ENCODE measurements at places on chromosomes 3 and 15.

DNA sequence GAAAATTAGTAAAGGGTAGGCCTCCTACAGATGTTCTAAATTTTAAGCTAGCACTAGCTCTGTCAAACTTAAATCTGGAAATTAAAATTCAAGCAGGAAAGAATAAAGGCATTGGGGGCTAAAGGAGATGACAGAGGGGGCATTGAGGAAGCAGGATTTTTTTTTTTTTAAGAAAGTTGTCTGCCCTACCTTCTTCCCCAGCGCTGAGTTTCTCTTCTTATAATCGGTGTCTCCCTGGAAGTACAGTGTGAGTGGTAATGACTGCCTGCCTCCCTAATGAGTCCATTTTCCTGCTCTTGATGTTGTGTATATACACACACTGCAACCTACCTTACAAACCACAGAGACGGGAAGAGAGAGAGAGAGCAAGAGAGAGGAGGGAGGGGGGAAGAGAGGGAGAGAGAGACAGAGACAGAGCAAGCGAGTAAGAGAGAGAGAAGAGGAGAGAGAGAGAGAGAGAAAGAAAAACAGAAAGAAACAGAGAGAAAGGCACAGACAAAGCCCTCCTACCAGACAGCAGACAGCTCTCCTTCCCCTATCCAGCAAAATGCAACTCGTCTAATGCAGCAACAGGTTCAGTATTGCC is 47.0 kb downstream of the ZBTB20 start:
- peak; percentile 20 for DNase-seq

DNA sequence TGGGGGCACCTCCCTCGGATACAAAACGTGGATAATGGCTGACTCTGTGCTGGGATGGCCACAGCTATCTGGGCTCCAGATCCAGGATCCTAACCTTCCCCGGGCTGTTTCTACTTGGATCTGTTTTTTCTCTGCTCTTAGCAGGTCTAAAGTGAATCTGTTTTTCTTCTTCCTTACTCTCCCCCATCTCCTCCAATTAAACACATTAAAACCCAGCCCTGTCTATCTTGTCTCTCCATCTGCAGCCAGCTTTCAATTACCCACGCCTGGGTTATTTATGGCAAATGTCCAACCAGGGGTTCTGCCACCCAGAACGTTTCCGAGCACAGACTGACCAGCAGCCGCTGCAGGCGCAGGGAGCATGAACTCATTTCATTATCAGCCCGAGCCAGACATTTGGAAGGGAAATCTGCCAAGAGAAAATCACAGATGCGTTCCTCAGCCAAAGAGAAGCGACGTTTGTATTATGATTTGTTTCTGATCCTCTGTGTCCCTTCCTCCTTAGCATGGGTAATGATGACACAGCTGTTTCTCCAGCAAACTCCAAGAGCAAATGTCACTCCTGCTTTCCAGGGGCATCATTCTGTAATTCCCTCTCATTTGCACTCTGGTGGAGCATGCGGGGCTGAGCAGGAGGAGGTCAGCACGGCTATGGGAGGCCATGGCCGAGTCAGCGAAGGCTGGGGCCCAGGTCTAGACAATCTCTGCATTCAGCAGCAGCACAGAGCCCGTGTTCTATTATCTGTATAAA is 42.0 kb downstream of the UMPS start:
- DNase-seq, result no peak

DNA sequence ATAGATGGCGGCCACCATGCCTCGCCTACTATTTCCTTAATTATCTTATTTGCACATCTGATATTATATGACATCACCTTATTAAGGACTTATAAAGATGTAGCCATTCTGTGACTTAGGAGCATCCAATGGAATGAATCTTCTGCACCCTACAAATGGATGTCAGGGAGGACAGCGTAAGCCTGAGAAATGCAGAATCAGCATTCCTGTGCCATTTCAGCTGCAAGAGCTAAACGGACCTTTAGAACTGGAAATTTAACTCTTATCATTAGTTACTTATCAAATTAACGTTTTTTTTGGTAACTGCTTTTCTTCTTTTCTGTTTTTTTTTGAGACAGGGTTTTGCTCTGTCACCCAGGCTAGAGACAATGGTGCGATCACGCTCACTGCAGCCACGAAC is 65.6 kb downstream of the LMLN start:
- DNase-seq, result no peak

GRCh38 chr3:128945041-128945877 is 48.6 kb downstream of the CFAP92 start:
- DNase-seq, result no peak

- no peak for DNase-seq
Observed at GRCh38 chr15:41207687-41208448, 22.7 kb downstream of the EXD1 start.

DNA sequence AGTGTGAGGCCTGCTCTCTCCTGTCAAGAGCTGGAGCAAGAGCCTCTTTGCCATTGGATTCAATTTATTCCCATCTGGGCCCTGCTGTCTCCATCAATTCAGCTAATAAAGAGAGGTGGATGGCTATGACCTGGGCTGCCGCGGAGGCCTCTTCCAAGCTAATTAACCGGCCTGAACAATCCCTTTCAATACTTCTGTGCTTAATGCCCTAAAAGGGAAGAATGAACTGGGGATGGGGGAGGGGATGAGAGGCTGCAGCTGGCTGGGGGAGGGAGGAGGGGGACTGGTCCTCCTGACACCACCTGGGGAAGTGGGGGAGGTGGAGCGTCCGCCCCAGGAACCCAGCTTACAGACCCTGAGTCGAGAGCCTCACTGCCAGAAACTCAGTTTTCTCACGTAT is 33.4 kb upstream of the PRR23E start:
- DNase-seq, result no peak

- no peak for DNase-seq
Observed at GRCh38 chr3:32373844-32374243, 17.8 kb upstream of the CMTM7 start.

DNA sequence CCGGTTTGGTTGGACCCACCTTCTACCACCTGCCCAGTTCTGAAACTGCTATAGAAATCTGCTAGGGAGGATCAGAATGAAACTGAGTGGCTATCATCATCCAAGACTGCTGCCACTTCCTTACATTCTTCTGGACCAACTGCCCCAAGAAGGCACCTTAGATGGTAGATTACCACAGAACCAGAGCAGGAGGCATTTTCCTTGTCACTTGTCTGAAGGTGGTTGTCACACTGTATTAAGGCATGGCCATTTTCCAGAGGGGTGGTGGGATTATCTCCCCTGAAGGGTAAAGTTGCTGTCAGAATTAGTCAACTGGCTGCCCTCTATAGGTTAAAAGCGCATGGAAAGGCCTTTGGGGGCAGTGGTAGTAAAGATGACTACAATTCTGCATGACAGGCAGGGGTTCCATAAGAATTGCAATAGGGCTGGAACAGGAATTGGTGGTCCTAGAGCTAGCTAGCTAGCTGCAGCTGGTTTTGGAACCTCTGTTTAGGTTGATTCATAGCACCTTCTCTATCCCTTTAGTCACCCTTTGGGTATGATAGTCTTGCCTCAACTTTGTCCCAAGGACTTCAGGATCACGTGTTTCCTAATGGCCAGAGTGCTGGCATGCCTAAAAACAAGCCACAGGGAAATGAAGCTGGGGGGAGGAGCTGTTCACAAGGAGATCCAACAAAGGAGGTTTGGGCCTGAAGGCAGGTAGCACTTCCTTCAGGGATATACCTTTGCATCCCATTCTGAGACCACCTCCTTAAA is 4.8 kb upstream of the CSPG5 start:
- DNase-seq, result no peak

All from CD4-positive, alpha-beta T cell treated with Interferon gamma for 1 hour (primary cell).